ENCODE measurements at places on chromosomes 13 and 19.
A peak's percentile ranks its signal among the peaks of the same experiment; 100 is the strongest.

GRCh38 chr13:95174517-95174916 is 126.7 kb downstream of the ABCC4 start:
- no peak for DNase-seq

DNA sequence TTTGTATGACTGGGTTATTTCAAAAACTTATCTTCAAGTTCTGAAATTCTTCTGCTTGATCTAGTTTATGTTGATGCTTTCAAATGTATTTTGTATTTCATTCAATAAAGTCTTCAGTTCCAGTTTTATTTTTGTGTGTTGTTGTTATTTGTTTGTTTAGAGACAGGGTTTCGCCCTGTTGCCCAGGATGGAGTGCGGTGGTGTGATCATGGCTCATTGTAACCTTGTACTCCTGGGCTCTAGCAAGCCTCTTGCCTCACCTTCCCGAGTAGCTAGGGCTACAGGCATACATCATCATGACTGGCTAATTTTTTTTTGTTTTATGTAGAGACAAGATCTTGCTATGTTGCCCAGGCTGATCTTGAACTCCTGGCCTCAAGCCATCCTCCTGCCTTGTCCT is 40.3 kb upstream of the ARHGEF7 start:
- DNase-seq = no peak

DNA sequence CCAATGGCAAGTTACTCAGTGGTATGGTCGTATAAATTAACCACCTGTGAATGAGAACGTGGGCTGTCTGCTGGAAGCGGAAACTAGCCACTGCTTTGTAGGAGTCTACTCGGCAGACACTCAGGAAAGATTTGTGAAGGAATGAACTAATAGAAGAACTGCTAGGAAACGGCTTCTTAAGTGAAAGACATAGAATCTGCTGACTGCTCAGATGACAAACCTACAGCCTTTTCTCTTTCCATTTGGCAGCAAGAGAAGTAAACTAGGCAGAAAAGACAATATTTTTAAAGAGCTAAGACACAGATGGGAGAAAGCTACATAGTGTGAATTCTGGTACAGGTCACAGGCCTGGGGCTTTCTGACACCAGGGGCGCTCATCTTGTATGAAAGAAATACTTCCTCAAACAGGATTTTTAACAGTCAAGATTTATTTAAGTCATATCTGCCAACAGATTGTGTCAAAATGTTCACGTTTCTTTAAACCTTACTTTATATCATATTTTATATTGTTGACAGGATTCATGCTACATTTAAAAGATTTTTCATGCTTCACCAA is 78.4 kb downstream of the MIPEP start:
- DNase-seq = no peak

- DNase-seq = no peak
Measured at GRCh38 chr19:31125071-31125470, 224.2 kb downstream of the TSHZ3 start.

GRCh38 chr13:110501188-110501587 is 60.3 kb downstream of the RAB20 start:
- no peak for DNase-seq

DNA sequence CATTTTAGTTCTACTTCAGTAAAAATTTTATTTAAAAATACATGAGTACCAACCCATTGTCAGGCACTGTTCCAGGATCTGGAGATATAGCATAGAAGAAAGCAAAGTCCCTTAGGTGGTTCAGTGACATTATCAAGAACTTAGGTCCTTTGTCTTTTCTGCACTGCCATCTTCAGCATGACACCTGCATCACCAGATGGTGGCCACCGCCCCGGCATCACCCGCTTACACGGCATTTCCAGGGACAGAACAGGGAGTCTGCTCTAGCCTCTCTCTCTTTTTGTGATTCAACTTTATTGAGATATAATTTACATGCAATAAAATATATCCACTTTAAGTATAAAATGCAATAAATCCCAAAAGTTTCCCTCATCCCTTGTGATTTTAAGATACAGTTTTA is 23.5 kb downstream of the DYRK1B start:
- no peak for DNase-seq

- no peak for DNase-seq
Measured at GRCh38 chr19:49333811-49334288, 1.4 kb upstream of the CD37 start.

- DNase-seq = no peak
Measured at GRCh38 chr19:43318203-43318602, 35.3 kb upstream of the CD177 start.

DNA sequence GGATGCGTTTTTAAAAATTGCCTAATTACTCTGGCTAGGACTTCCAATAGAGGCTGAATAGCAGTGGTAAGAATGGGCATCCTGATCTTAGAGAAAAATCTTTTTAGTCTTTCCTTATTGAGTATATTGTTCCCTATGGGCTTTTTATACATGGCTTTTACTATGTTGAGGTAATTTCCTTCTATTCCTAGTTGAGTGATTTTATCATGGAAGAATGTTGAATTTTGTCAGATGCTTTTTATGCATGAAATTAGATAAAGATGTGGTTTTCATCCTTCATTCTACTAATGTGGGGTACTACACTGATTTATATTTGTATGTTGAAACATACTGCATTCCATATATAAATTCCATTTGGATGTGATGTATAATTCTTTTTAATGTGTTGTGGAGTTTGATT is 2673.8 kb downstream of the PCDH9 start:
- DNase-seq = peak; percentile 95

DNA sequence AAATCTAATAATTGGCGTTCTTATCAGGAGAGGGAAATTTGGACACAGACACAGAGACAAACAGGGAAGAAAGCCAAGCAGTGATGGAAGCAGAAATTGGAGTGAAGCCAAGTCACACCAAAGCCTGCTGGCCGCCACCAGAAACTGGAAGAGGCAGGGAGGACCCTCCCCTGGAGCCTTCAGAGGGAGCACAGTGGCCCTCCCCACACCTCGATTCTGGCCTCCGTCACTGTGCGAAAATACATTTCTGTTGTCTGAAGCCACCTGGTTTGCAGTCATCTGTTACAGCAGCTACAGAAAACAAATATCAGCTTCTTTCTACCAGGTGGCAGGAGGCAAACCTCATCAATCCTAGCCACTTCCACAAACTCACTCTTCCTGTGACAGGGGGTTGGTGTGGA is 8.3 kb upstream of the TLE6 start:
- DNase-seq = no peak

GRCh38 chr13:76687467-76687866 is 198.7 kb downstream of the KCTD12 start:
- no peak for DNase-seq

- no peak for DNase-seq
Measured at GRCh38 chr19:4619668-4620294, 19.5 kb upstream of the TNFAIP8L1 start.

DNA sequence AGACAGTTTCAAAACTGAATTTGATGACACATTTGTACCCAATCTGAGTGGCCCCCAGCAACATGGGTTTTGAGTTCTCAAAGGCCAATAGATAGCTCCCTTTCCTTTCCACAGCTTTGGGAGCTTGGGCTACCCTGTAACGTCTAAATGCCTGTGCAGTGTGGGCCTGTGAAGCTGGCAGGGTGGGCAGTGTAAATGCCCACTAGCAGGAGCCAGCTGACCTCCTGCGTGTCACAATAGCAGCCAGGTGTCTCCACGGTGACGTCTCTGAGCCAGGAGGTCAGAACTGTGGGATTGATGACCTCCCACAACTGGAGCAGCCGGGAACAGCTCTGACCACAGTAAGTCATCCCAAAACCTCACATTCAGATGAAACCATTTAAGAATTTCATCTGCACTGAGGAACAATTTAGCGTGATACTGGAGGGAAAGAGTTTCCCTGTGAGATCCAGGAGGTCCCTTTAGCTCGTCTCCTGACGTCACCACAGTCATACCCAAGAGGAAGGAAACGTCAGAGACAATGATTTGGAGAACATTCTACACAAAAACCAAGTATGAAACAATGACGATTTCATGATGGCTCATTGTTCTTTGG is at the start of gene IPO5:
Gene IPO5, plus strand, starts transcription at position 300 of the 595 bp plus-strand sequence. CDS start 23,022 bp downstream, outside the sequence.
- DNase-seq = no peak

DNA sequence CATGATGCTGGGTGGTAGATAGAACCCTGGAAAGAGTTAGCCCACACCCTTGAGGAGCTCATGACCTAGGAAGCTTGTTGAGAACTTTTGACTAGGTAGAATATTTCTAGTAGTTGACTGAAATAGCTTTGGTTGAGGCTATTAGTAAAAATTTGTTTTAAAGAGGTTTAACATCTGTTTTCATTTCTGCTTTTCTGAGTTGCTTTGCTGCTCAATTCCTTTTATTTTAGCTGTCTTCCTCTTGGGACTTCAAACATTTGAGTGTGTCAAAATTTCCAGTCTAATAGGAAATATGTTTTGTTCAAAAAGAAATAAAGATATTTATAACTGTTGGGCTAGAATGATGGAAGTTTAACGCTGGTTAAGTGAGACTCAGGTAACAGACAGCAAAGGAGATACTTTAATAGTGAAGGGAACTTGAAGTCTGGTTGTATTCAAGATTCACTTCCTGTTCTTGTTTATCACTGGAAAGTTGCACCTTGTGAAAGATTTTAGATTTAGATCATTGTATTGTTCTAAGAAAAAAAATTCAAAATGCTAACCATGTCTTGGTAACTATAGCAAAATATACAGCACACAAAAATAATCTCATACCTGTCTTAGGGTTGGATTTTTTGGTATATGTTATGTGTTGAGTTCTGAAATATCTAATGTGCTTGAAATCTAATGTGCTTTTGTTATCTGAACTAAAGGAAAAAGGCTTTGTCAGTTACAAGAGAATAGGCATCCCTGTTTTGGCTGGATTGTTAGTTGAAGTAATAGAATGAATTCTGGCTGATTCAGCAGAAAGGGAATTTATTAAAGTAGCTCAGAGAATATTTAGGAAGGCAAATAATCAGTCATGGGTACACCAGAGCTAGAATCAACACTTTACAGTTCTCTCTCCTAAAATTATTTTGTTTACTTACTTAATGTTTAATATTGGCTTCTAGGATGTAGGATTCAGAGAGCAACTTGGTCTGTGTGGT is 24.4 kb upstream of the GPR18 start:
- DNase-seq = peak; percentile 26

DNA sequence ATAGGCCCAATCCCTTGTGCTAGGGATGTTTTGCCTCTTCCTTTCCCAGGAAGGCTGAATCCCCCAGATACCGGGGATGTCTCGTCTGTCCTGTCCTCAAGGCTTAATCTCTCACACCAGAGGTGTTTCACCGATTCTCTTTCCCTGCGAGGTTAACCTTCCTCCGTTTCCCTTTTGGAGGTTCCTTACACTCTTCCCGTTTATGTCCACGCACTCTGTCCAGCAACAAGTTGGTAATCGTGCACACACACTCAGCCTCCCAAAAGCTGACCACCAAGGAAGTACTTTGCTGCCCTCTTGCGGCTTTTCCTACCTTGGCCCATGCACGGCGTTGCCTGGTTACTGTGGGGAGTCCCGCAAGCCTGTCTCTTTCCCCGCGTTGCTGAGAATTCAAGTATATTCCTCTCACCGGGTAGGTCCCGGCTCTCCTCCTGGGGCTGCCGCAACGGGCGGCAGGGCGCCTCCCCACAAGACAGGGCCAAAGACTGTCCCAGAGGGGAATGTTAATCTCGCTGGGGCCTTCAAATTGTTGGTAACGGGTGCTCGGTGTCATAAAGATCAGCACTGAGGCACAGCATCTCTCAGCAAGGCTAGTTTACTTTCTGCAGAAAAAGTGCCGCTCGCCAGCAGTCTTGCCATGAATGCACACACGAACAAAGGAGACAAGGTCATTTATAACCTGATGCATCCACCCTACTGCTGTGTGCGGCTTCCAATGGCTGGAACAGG is 36.7 kb upstream of the CD177 start:
- no peak for DNase-seq

DNA sequence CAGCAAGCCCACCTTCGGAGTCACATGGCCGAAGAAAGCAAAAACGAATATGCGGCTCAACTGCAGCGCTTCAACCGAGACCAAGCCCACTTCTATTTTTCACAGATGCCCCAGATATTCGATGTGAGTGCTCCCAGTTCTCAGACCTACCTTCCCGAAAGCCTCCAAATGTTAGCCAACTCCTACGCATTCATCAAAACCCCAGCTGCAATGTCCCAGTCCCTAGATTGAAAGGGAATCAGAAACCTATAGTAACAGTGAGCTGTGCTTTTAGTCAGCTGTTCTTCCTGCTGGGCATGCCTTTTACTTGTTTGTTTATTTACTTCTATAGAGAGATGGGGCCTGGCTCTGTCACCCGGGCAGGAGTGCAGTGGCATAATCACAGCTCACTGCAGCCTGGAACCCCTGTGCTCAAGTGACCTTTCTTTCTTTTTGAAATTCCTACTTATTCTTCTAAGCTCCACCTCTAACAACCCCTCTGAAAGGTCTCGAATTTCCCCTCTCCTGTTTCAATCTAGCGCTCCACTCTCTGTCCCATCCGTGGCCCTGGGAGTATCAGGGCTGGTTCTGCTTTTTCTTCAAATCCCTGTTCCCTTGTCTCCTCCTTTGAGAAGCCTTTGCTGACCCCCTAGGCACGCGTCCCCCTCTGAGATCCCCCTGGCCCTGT is 4.4 kb downstream of the TRIP10 start:
- DNase-seq = no peak

GRCh38 chr19:13989487-13989886 is 16.6 kb downstream of the RFX1 start:
- DNase-seq = no peak

- DNase-seq = no peak
Measured at GRCh38 chr19:6196361-6196760, 60.9 kb downstream of the ACSBG2 start.

DNA sequence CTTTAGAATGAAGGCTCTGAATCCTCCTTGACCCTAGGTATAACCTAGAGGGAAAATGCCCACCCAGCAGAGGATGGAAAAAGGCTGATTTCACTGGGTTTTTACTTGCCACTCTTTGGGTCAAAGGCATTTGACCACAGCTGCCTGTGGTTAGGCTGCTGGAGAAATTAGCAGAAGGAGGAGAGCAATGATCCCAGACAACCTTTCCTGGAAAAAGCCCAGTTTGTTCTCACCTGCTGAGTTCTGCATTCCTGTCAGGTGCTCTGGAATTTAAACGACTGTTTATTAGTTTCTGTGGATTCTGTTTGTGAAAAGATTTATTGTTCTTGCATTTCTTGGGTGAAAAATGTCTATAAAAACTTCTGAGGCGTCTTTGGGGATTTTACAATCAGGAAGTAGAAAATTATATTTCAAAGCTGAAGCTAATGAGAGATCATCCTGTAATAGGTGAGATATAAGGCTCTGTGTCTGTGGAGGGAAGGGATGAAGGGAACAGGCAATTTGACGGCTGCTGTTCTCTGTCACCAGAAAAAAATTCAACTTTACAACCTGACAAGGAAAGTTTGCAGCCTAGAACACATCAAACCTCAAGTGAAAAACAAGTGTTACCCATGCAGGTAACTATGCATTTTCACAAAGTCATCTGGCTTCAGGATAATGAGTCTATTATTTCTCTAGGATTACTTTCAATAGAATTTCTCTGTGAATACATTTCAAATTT is 519.7 kb downstream of the DIAPH3 start:
- DNase-seq = no peak

GRCh38 chr19:31177246-31177645 is 172.0 kb downstream of the TSHZ3 start:
- DNase-seq = no peak

DNA sequence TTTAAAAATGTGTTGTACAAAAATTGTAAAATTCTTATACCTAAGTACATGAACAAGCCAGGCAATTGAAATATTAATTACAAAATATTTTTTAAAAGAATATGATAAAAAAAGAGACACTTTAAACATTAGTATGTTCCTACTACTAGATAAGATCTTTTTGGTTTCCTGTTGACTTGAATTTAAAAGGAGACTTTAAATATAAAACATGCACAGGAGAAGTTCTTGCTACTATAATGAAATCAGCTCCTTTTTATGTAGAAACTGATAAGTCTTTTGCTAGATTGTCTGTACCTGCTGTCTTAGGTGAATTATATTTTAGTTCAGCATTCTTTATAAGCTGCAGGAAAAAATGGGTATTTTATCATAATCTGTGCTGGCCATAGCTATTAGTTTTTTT is 140.2 kb downstream of the TNFSF13B start:
- no peak for DNase-seq
